Fibroblast of skin of abdomen (primary cell): ENCODE measurements at places on chromosomes 11 and 22.

DNA sequence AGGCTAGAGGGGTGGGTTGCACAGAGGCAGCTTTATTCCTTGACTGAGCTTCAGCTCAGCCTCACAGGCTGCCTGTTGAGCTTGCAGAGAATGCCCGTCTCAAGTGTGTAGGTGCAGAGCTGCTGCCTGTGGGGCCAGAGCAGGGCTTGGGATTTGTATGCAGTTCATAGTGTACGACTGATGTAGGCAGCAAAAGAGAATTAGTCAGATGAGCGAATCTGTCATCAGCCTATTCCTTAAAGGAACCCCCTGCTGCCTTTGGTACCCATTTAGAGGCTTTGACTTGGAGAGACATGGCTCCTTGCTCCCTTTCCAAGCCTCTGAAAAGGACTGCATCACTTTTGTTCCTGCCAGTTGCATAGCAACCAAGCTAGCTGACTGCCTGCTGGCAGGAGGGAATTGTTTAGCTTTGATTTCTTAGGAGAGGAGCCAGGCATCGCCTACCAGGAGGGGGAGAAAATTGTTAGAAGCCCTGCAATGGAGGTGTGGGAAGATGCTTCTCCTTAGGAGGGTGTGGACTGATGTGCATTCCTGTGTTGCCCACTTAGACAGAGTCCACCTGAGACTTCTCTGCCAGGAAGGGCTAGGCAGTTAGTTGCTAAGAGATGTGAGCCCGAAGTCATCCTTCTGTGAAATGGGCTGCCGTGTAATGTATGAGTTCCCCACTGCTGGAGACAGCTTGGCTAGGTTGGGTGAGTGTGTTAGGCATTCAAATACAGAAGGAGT lies 10.9 kb downstream of the ACO2 start:
- DNase-seq = peak; percentile 23

- DNase-seq = peak; percentile 31
These were observed 15.4 kb downstream of the FAM181B start for GRCh38 chr11:82718307-82718706.

- peak; percentile 54 for DNase-seq
These were observed 131.4 kb upstream of the C11orf58 start for GRCh38 chr11:16606784-16607674.

DNA sequence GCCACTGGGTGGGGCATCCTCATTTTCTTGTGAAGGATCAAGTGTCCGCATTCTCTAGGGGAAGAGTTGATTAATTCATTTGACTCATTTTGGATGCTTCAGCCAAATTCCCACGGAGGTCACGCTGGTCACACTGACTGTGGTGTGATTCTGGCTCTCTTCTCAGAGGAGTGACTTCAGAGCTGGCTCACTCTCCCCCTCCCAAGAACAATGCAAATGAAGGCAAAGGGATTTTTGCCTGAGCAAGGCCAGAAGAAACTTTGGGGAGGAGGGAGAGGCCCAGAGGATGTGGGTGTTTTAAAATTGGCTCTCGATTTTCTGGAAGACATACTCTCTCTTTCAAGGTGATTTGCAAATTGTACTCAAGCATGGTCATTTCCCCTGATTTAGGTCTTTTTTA lies 51.1 kb upstream of the LMO2 start:
- DNase-seq = peak; percentile 56

- no peak for DNase-seq
These were observed 2.0 kb downstream of the KCNJ11 start for GRCh38 chr11:17386331-17387084.

- DNase-seq = peak; percentile 5
These were observed 114.7 kb downstream of the CRYBB2 start for GRCh38 chr22:25334162-25334490.

- DNase-seq = peak; percentile 20
These were observed 9.7 kb downstream of the TUB start for GRCh38 chr11:8090756-8091155.

DNA sequence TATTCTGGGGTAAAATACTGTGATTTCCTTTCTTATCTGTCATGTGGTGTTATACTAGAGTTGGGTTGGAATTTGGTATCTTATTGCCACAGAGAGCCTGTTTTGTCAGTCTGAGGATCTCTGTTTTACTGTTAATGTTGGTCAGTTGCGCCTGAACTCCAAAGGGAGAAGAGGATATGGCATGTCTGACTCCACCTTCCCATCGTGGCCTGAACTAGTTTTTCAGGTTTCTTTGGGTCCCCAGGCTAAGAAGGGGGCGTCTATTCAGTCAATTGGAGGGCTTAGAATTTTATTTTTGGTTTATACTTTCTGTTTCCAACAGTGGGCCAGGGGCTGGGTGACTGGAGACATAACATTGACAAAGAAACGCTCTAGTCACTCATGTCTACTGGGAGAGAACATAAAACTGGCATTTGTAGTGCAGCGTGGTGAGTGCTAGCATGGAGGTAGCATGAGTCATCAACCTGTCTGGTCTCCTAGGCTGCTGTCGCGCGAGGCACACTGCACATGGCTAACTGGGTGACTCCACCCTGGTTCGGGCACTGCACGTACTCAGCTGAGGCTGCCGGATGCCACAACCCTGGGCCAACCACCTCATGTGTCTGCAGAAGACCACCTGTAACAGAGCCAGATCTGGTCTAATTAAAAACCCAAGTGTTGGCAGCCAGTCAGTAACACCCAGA lies 120.1 kb upstream of the OR9Q1 start:
- no peak for DNase-seq

- DNase-seq = peak; percentile 66
These were observed 67.2 kb downstream of the C11orf91 start for GRCh38 chr11:33633251-33634003.

DNA sequence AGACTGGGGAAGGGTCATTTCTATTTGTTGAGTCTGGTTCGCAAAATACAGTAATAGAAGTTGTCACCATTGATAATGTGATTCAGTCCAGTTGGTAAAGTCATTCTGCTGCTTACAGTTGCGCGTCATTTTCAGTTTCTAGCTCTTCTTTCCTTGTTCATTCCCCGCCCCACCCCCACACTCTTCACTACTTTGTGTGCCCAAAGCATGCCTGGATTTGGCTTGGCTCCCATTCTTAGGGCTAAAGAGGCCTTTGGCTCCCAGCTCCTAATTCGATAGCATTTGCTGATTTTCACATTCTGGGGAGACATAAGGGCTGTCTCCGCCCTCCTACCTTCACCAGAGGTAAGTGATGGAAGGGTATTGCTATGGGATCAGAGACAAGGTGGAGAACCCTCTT lies 43.0 kb downstream of the CECR2 start:
- no peak for DNase-seq

DNA sequence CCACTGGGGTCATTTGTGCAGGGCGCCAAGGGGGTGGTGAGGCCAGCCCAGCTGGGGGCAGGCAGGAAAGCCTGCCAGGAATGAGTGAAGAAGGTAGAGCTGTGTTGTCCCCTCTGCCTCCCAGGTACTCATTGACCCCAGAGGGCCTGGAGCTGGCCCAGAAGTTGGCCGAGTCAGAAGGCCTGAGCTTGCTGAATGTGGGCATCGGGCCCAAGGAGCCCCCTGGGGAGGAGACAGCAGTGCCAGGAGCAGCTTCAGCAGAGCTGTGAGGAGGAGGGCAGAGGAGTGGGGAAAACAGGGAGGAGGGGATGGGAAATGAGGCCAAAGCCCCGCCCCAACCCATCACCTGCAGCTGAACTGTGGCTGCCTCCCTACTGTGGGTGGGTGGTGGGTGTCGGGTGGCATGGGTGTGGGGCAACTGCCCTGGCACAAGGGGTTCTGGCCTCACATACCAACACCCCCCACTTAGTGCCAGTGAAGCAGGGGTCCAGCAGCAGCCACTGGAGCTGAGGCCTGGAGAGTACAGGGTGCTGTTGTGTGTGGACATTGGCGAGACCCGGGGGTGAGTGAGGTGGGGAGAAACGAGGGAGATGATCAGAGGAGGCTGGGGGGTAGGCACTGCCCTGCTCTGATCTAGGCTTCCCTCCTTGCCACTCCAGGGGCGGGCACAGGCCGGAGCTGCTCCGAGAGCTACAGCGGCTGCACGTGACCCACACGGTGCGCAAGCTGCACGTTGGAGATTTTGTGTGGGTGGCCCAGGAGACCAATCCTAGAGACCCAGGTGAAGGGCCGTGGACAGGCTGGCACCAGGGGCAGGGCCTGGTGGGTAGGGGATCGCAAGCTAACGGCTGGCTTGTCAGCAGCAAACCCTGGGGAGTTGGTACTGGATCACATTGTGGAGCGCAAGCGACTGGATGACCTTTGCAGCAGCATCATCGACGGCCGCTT lies 3.0 kb downstream of the MUS81 start:
- no peak for DNase-seq

GRCh38 chr11:36657610-36658267 lies 59.7 kb upstream of the RAG2 start:
- DNase-seq = peak; percentile 4

DNA sequence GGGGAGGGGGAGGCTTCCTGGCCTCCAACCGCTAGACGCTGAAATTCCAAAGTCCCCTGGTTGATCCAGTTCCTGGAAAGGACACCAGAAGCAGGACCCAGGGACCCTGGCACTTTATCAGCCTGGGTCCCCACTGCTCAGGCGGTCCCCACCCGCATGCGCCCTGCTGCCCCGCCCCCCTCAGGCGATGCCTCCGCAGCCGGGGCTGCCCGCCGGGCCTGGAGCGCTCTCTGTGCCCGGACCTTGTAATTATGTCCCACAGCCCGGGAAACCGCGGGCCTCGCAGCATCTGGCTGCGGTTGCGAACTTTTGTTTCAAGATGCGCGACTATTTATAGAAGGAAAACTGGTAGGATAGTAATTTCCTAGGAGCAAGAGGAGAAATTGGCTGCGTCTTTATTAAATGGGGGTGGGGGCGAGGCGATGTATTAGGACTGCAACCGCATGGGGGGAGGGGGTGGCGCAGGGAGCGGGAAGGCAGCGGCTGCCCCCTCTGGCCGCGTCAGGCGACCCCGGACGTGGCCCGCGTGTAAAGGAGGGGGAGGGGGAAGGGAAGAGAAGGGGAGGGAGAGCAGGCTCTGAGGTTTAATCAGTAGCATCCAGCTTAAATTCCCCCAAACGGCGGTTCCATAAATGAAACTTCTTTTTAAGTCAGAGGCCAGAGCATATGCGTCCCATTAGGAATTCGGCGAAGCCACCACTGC lies 6.1 kb downstream of the WNT7B start:
- peak; percentile 67 for DNase-seq

DNA sequence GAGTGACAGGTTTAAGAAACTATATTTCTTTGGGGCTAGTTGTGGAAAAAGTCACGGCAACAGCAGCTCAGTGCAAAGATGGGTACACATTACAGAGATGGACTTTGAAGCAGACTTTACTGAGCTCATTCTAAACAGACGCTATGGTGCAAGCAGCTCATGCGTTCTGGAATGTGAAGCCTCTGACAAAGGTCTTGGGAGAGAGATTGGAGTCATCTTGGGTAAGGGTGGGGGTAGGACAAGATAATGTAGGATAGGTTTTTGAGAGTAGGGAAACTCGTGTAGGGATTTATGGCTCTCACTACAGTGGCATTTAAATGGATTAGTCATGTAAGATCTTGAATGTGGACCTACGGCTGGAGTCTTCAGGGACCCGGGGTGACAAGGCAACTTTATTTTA lies 36.2 kb upstream of the CLMP start:
- DNase-seq = peak; percentile 90

GRCh38 chr22:37533995-37534394 lies 14.8 kb upstream of the CARD10 start:
- peak; percentile 67 for DNase-seq

DNA sequence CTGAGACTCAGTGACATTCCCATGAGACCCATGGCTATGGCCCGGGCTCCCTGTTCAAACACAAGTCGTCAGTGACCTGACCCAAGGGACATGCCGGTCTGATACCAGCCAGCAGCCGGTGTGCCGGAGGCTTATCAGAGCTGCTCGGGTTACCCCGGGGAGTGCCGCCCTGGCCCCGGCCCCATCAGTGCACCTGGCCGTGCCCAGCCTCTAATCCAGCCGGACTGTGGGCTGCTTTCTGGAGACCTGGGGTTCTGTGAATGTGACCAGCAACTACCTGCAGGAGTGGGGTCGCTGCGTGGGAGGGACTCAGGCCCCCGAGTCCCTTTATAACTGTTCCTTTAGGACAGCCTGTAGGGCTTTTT lies 52.7 kb downstream of the LINC01488 start:
- no peak for DNase-seq

- DNase-seq = peak; percentile 29
These were observed 958.7 kb upstream of the FAT3 start for GRCh38 chr11:91265946-91266345.

- peak; percentile 18 for DNase-seq
These were observed 45.5 kb upstream of the ME3 start for GRCh38 chr11:86717817-86718501.

DNA sequence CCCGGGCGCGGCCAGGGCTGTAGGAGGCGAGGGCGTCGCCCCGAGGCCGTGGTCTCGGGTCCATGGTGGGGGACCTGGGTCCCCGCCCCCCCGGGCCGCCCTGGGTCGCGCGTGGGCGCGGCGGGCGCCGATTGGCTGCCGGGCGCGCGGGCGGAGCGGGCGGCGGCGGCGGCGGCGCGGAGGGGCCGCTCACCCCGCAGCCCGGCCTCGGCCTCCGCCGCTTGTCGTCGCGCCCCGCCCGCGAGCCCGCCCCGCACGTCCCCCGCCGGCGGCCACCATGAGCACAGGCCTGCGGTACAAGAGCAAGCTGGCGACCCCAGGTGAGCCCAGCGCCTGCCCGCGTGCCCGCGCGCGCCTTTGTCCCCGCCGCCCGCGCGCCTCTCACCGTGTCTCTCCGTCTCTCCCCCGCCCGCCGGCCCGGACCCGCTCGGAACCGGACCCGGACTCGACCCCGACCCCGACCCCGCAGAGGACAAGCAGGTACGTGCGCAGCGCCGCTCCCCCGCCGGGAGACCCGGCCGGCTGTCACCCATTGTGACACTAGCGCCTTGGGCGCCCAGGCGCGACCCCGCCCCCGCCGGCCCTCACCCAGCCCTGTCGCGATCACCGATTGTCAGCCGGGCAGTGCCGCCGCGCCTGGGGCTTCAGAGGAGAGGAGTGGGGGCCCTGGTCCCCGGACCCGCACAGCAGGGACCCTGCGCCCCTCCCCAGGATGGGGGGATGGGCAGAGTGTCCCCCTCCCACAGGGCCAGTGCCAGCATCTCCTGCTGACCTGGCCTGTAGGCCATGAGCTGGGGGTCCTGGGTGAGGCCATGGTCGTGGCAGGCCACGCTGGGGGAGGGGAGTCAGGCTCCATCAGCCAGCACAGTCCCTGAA lies at the start of gene SEPTIN5:
Gene SEPTIN5, plus strand, starts transcription at position 192 of the 876 bp plus-strand sequence. Its CDS starts 86 bp downstream, at position 278.
- no peak for DNase-seq

- no peak for DNase-seq
These were observed 5.1 kb downstream of the THAP7 start for GRCh38 chr22:20996598-20997535.

GRCh38 chr22:40588726-40589125 lies 47.8 kb downstream of the MRTFA start:
- peak; percentile 73 for DNase-seq

- no peak for DNase-seq
These were observed 60.2 kb downstream of the SYT9 start for GRCh38 chr11:7311903-7312302.

GRCh38 chr11:1202776-1203504 lies 19.9 kb upstream of the MUC5B start:
- DNase-seq = peak; percentile 16
